COR-L47 (cell line): ENCODE measurements at places on chromosomes 7 and 10.

DNA sequence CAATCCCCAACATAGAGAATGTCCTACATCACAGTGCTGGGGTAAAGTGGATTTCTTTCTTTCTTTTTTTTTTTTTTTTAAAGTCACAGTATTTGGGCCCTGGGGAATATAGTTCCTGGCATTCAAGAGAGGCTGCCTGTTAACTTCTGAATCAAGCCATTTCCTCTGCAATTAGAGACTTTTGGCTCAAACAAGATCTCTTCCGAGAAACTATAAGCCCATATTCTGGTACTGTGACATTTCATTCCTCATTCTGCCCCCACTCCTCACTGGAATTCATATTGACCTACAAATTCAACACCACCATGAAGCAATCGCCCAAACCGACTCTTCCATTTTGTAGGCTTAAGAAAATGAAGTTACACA, 187.4 kb downstream of the PHTF2 start:
- DNase-seq = no peak

DNA sequence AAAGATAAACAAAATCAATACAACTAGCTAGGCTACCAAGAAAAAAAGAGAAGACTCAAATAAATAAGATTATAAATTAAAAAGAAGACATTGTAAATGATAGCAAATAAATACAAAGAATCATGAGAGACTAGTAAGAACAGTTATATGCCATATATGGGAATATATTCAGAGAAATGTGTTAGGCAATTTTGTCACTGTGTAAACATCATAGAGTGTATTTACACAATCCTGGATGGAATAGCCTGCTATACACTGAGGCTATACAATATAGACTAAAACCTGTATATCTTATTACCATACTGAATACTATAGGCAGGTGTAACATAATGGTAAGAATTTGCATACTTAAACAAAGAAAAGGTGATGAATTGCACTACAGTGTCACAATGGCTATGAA, 717.4 kb downstream of the PARD3 start:
- DNase-seq = no peak

DNA sequence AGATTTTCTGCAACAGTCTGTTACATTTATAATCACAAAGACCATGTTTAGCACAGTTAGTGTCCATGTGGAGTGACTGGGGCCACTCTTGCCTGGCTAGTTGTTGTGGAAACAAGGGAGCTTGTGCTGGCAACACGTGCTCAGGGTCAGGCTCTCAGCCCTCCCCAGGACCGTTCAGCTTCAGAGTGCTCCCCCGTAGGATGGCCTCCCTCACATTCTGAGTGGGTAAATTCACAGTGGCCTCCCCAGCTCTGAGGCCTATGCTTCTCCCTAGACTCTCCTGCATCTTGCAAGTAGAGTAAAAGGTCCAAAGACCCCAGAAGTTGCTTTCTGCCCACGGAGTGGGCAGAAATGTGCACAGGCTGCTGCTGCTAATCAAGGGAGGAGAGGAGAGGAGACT, 122.3 kb downstream of the ADCY1 start:
- DNase-seq = no peak

GRCh38 chr10:18666810-18667209, 7.6 kb downstream of the ARL5B start:
- no peak for DNase-seq

GRCh38 chr7:94417901-94418300, 23.2 kb downstream of the COL1A2 start:
- no peak for DNase-seq

DNA sequence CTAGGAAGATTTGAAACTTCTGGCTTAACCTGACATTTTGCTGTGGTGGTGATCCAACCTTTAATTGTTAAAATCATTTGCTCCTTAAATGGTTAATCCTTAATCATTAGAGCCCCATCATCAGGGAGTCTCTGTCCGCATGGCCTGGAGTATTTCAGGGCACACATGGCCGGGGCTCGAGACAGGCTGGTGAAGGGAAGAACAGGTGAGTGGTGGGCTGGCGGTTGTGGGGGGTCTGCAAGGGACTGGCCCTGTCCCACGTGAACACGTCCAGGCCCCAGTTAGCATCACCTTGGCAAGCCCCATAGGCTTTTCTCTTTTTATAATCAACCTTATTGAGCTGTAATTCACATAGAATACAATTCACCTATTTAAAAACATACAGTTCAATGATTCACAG, 109.5 kb downstream of the DNAJB6 start:
- no peak for DNase-seq

DNA sequence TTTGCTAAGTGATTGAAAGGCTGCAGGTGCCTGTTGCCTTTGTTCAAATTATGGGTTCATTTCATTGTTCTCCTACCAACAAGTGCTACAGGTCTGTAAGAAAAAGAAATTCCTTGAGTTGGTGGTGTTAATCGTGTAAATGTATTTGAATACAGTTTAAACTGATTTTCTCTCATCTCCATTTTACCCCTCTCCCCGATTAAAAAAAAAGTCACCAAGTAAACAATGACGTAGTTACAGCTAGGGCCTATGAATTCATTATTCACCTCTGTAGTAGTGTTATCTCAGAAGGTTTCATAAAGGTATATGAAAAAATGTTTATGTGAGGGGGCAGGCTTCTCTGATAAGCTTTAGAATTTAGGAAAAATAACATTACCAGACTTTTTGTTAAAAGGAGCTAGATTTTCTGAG, 1.1 kb downstream of the REEP3 start:
- peak; percentile 61 for DNase-seq

DNA sequence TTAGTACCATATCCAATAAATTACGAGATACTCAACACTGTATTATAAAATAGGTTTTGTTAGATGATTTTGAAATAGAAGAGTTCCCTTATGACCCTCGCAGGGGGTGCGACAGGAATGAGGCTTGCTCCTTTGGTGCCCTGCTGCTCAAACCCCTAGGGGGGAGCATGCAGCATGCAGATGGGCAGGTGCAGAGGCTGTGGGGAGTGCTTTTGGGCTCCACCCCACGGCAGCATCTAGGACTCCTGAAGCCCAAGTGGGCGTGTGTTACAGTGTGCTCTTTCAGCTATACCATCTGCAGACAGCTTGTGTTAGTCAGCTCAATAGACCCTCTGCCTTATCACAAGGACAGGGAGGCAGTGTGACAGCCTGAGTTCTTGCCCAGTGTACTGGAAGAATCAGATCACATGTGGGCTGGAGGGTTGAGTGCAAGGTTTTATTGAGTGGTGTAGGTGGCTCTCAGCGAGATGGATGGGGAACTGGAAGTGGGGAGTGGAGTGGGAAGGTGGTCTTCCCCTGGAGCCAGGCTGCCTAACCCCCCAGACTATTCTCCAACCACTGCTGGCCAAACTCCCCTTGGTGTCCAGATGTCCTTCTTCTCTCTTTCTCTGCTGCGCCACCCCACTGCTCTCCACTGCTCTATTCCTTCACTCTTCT, 3.1 kb upstream of the MRC1 start:
- no peak for DNase-seq

DNA sequence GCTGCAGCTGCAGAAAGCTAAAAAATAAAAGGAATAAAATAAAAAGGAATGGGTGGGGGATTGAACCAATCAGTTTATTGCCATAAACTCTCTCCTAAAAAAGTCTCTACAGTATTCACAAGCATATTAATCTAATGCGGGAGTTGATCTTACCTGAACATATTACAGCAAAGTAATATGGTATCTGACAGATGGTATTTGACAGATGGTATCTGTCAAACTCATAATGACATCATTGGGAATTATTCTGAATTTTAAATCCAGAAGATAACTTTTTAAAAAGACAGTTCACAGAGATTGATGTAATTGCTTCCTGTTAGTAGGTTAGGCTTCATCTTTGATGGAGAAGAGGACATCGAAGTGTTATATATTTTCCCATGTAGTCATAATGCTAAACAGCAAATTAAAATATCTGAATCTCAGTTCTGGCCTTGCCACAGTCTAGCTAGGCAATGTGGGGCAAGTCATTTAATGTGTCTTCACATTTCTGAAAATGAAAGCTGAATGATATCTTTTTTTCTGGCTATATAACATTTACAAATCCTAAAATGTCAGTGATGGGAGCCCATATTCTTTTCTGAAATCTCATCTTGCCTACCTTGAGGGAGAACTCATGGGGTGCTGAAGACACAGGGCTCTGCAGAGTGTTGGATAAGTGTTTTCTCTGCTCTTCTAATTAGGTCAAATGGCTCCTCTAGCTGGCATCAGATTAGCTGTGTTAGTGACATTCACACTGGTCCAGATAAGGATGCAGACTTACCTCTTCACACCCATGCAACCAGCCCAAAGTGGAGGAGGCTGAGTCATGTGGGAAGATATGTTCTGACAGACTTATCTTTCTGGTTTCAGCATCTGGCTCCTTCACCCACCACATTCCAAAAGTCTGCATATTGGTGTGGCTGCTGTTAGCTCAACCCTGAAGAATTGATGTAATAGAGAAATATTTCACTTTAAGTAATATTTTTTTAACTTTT, 2.1 kb upstream of the LIPM start:
- DNase-seq = no peak

- DNase-seq = no peak
These were observed 385.7 kb downstream of the TNS3 start for GRCh38 chr7:47196106-47196645.

- DNase-seq = no peak
These were observed 47.1 kb downstream of the NT5C2 start for GRCh38 chr10:103145860-103146466.

DNA sequence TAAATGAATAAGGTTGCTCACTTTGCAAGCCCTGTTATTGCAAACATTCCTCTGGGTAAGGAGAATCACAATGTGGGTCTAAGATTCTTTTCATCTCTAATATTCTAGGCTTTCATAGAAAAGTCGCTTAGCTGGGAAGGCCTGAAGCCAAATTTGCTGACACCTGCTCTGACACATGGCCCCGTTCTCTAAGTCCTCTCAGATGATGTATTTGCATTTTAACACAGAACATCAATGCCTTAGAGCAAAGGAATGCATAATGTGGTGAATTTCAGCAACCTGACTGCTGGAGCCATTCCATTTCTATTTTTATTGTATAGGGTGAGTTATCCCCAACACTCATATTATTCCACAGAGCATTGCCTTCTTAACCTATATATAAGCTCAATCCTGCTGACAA, 682.1 kb upstream of the NRP1 start:
- no peak for DNase-seq

- DNase-seq = peak; percentile 13
These were observed 88.4 kb downstream of the BEND7 start for GRCh38 chr10:13440185-13441061.

GRCh38 chr10:110081911-110082310, 74.1 kb downstream of the ADD3 start:
- DNase-seq = peak; percentile 0

GRCh38 chr10:10772874-10773508, 244.7 kb upstream of the CELF2 start:
- no peak for DNase-seq

GRCh38 chr7:137850571-137850970, 3.8 kb upstream of the DGKI start:
- no peak for DNase-seq

DNA sequence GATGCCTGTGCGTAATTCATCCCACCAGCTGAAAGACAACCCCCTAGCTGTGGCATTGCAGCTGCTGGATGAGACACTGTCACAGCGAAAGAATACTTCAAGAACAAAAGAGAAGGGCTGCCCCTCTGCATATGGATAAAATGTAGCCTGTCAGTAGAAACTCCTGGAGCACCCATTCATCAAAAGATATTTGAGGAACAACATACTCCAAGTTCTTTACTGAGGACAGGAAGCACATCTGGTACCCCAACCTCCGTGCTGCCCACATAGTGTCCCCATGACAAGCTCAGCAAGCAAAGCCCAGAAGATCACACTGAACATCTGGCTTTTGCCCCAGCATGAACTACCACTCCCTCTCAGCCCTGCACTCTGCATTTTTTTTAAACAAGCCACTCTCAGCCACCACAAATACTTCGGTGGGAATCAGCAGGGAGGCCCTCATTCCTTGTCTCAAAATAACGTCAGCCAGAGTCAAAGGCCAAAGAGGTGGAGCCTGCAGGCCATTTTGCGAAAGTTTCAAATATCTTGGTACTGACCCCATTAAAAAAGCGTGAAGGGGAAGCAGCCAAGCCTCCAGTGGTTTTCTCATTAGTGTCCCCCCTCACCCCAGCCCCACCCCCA, 1.7 kb downstream of the CREB3L2 start:
- no peak for DNase-seq

DNA sequence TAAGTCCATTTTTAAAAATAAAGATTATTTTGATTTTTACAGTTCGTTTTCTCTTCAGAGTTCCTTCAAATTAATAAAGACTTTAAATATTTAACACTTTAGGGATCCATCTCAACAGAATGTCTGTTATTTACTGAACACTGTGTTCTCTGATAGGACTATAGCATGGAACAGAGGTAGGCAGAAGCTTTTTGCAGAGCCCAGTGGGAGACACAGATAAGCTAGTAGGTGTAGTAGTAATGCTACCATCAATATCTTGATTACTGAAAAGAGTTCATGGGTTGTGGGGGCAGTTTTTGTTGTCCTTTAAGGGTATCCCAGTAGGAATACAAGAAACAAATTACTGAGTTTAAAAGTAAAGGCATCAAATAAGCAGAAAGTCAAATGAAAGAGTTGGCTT, 140.5 kb downstream of the HBP1 start:
- DNase-seq = no peak

DNA sequence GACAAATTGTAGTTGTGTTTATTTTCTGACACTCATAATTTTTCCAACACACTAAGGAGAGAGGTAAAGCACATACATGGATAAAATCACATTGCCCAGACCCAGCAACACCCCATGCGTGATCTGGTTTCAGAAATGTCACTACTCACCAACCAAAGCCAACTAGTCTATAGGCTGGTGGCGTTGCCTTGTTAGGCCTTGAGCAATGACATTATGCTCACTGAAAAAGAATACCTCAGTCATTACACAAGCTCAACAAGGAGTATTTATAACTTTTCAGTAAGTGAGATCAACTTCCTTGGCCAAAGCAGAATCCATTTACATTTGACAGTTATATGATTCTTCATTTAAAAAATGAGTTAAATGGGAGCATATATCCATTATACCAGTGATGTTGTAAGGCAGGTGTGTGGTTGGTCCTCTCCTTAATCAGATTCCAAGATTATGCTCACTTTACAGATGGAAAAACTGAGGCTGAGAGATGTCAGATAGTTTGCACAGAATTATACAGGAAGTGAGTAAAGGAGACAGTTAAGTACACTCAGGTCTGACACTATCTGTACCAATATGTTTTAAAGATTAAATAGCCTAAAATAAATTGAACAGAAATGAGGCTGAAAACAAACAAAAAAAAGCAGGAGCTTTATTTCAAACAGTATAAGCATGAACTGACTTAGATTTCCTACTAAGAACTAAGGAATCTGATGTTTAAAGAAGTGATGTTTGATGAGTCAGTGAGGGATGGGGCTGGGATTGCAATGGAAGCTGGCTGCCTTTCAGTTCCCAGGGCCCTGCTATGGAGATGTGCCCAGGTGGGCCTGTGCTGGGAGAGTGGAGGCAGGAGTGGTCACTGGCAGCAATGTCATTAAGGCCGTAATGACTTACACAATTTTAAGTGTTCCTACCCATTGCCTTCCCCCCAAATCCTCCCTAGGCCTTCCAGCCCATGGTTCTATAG, 118.3 kb downstream of the RAPGEF5 start:
- no peak for DNase-seq

- no peak for DNase-seq
These were observed 16.8 kb downstream of the BBIP1 start for GRCh38 chr10:110901954-110902819.
